ENCODE measurements at places on chromosomes 2 and 18.

- DNase-seq = no peak
These were observed 110.6 kb downstream of the CRIM1 start for GRCh38 chr2:36466135-36466534.

GRCh38 chr18:11521853-11522252 is 87.5 kb upstream of the SLC35G4 start:
- no peak for DNase-seq

GRCh38 chr2:156908825-156909224 is 348.7 kb upstream of the GALNT5 start:
- no peak for DNase-seq

DNA sequence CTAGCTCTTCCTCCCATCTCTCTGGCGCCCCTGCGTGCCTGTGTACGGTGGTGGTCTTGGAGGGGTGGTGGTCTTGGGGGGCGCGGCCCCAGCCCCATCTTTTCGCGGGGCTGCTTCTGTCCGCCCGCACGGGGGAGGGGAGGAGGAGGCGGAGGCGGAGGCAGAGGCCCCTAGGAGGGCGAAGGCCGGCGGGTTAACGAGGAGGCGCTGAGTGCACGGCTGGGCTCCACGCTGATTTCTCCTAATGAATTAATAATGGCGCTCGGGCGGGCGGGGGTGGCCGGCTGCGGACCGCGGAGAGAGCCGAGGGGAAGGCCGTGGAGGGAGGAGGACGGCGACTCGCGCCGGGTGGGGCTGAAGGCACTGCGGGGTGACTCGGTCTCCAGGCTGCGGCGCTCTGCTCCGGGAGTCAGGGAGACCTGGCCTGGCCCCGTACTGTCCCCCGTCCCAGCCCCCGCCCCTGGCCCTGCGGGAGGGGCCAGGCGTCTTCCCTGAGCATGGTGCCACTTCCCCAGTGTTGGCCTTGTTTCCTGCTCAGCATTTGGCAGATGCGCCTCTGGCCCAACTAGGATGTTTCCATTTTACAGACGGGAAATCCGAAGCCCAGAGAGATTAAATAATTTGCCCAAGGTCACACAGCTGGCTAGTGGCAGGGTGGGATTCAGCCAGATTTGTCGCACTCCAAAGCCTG is 6.0 kb downstream of the GAREM2 start:
- DNase-seq = no peak

DNA sequence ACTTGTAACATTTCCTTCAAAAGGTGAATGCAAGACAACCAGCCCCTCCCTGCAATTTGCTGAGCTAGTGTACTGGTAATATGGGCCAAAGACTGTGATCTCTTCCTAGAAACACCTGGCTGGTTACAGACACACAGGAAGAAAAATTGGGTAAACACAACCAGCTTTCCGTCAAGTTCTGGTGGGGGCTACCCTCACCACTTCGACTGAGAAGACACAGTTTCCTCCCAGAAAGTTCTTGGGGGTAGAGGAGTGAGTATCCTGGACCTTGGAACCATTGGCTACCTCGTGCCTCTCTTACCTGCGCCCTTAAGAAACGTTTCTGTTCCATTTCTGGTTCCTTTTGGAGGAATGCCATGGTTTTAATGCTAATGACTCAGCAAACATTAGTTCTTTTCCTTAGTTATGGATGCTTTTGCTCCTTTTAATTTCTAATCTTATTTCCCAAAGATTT is 120.9 kb upstream of the DLX2 start:
- DNase-seq = no peak

- DNase-seq = no peak
These were observed 17.6 kb downstream of the PRKCE start for GRCh38 chr2:45669032-45669486.

GRCh38 chr2:166419616-166419934 is 43.8 kb upstream of the SCN9A start:
- no peak for DNase-seq

GRCh38 chr2:164792316-164793170 is 49.1 kb downstream of the COBLL1 start:
- DNase-seq = no peak

GRCh38 chr2:151947813-151948165 is 119.6 kb upstream of the ARL5A start:
- DNase-seq = no peak

DNA sequence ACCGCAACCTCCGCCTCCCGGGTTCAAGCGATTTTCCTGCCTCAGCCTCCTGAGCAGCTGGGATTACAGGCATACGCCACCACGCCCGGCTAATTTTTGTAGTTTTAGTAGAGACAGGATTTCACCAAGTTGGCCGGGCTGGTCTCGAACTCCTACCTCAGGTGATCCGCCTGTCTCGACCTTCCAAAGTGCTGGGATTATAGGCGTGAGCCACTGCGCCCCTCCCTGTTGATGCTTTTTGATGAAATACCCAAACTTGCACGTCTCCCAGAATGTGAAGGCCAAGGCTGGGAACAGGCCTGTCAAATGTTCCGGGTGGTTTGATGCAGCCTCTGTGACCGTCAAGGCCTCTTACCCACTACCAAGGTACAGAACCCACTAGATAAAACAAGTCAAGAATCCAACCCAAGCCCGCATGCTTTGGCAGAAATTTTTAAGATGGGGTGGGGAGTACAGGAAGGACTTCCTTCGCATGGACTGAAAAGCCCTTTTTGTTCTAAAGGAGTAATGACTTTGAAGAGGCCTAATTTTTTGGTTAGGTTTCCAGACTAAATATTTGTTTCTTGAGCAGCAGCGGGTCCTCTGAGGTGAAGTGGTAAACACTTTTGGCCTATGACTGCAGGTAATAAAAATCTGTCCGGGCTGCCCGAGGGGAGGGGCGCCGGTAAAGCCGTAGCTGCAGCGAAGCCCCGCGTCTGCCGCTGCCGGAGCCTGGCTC is 3.7 kb upstream of the EVX2 start:
- no peak for DNase-seq

DNA sequence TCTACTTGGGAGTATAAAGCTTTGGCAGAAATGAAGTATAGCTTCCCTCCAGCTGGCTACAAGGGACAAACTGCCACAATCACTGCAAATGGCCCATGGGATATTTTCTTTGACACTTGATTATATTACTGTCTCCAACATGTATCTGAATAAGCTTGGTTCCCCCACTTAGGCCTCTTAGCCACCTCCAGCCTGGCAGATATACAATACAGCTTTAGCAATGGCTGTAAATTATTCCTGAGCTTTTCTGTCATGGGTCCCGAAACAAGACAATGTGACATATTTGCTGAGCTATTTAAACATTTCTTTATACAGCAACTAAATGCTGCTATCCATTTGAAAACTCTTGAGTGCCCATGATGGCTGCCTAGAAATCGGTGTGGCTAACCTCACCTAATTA is 406.2 kb downstream of the SUCLG1 start:
- DNase-seq = no peak

DNA sequence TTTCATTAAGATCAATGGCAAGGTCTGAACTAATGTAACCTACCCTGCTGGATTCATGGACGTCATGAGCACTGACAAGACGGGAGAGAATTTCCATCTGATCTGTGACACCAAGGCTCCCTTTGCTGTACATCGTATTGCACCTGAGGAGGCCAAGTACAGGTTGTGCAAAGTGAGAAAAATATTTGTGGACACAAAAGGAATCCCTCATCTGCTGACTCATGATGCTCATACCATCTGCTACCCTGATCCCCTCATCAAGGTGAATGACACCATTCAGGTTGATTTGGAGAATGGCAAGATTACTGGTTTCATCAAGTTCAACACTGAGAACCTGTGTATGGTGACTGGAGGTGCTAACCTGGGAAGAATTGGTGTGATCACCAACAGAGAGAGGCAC is 82.3 kb upstream of the NDUFV2 start:
- no peak for DNase-seq

- DNase-seq = no peak
These were observed 68.3 kb downstream of the TET3 start for GRCh38 chr2:74052732-74053710.

DNA sequence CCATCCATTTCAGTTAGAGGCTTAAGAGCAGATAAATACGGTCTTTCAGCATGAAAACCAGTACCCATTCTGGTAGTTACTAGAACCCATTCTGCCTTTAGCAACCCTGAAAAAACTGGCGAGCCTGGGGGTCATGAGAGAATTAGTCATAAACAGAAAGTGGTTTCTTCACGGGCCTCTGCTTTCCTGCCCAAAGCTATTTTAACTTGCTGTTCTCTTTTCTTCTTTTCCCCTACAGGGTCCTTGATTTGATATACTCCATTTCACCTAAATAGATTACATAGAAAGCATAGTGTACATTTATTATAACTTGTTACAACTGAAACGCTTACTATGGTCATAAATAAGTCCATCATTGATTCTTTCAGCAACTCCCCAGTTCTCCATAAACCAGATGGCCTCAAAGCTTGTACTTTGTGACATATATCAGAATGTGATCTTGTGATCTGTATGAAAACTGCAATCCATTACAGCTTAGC is 48.3 kb downstream of the WDFY1 start:
- no peak for DNase-seq

DNA sequence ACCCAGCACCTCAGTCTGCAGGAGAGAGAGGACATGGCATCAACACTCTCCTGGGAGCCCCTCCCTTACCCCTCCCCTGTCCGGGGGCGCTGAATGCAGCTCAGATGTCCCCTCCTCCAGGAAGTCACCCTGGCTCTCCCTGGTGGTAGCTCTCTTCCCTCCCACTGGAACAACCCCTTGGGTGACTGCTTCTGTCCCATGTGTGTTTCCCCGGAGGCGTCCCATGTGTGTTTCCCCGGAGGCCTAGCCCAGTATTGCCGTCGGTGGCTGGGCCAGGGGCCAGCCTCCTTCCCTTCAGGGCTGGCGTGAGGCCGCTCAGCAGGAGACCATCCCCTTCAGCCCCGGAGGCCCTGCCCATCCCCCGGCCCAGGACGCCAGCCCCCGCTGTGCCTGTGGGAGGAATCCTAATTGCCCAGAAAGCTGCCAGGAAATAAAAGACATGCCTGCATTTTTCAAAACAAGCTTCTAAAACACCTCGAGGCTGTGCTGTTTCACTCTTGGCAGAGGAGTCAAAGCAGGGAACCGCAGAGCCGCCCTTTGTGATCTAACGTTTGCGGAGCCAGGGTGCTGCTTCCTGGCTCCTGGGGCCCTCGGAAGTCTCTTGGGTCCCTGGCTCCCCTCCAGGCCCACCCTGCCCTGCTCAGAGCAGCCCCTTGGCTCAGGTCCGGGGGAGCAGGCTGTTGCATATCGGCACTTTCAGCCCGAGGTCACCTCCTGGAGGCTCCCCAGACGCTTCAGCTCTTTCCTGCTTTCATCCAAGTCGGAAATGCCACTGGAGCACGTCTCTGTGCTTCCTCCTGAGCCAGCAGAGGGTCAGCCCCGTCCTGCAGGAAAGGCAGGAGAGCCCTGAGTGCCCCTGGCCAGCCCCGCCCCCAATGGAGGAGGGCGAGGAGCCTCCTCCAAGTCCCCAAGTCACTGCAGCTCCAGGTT is 11.4 kb downstream of the SNED1 start:
- DNase-seq = no peak

DNA sequence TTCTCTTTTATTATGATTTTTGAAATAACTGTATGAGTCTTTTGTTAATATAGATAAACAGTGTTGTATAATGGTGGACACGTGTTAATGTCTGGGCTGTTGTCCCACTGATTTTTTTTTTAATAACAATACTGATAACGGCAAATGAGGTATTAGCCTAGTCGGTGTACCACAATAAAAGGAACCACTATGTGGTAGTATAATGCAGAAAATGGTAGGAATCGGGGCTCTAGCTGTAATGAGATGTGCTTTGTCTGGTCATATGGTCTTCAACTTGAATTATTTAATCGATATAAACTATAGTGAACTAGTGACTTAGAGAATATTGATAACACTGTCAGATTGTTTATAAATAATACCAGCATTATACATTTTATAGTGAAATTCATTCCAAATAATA is 517.9 kb upstream of the SPHKAP start:
- no peak for DNase-seq

- DNase-seq = no peak
These were observed 35.4 kb downstream of the CCNT2 start for GRCh38 chr2:134954065-134954464.

GRCh38 chr2:49924044-49924817 is 769.9 kb upstream of the FSHR start:
- no peak for DNase-seq

GRCh38 chr2:136482966-136483365 is 282.4 kb upstream of the THSD7B start:
- DNase-seq = no peak

DNA sequence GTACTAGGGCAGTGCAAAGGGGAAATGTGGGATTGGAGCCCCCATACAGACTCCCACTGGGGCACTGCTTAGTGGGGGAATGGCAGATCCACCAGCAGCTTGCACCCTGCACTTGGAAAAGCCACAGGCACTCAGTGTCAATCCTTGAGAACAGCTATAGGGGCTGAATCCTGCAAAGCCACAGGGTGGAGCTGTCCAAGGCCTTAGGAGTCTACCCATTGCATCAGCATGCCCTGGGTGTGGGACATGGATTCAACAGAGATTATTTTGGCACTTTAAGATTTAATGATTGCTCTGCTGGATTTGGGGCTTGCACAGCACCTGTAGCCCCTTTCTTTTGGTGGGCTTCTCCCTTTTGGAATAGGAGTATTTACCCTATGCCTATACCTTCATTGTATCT is 8.6 kb upstream of the ZNF24 start:
- no peak for DNase-seq

DNA sequence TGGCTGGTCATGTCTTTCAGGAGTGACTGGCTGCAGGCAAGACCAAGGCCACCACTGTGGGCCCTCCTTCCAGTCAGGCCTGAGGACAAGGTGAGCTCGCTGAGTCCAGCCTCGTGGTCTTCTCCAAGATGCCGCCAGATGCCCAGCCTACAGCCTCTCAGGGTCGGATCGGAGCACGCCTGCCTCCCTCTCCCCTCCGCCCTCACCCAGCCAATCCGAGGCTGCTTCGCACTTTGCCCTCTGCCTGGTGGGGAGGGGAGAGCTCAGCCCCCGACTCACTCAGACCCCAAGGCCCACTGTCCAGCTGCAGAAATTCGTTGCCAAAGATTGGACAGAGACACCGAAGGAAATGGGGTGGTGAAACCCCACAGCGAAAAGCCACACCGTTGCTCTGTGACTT is 33.1 kb downstream of the ATOH8 start:
- DNase-seq = no peak

GRCh38 chr2:163800951-163801381 is 65.2 kb upstream of the FIGN start:
- no peak for DNase-seq

GRCh38 chr2:20747317-20747716 is 75.6 kb downstream of the LDAH start:
- DNase-seq = no peak

- no peak for DNase-seq
These were observed 383.6 kb downstream of the DCC start for GRCh38 chr18:52723550-52723970.

GRCh38 chr2:30373881-30374302 is 73.2 kb upstream of the LCLAT1 start:
- no peak for DNase-seq

GRCh38 chr2:144452989-144453336 is 67.0 kb downstream of the ZEB2 start:
- no peak for DNase-seq
